ENCODE measurements at places on chromosomes 3 and 15.

- DNase-seq: no peak
These were observed 2.4 kb downstream of the NEDD4 start for GRCh38 chr15:55990998-55991397.

DNA sequence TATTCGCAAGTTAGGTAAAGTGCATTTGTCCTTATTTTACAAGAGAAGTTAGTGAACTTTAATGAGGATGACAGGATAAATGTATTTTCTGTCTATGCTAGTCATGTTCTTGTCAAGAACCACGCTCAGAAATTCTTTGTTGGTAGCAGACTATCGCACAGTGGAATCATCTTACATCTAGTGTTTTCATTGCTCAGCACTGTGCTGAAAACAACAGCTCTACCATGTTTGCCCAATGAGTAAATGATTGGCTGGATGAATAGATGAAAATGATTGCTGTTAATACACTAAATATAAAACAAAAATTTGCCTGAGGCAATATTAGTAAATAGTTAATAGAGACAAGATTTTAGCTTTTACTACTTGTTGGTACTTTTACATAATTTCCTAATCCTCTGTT lies 265.3 kb upstream of the GOLIM4 start:
- DNase-seq: no peak

GRCh38 chr3:183884097-183884426 lies 618 bp downstream of the PARL start:
- DNase-seq: no peak

DNA sequence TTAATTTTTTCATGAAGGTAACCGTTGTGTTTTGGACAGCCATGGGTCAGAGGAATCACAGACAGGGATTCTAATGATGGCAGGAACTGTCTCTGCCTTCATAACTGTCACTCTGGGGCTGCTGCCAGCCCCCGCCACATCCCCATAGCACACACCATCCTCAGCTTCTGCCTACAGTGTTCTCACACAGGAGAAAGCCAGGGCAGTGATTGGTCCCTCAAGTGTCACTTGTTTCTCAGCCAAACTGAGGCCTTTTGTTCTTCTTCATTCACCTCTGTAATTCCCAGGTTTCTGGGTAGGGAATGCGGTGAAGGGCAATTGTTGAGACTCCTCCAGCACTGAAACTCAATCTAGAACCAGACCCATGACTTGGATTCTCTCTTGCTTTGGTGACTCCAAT lies 65.4 kb upstream of the C3orf80 start:
- no peak for DNase-seq

DNA sequence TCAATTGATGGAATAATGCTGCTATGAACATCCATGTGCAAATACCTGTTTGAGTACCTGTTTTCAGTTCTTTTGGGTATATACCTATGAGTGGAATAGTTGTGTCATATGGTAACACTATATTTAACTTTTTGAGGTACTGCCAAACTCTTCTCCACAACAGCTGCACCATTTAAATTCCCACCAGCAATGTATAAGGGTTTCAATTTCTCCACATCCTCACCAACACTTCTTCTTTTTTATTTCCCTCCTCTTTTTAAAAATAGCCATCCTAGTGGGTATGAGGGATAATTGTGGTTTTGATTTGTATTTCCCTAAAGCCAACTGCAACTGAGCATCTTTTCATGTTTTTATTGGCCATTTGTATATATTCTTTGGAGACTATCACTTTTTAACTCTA lies 31.3 kb upstream of the ARHGEF3 start:
- DNase-seq: no peak

GRCh38 chr3:195204360-195205163 lies 66.4 kb downstream of the XXYLT1 start:
- DNase-seq: no peak

DNA sequence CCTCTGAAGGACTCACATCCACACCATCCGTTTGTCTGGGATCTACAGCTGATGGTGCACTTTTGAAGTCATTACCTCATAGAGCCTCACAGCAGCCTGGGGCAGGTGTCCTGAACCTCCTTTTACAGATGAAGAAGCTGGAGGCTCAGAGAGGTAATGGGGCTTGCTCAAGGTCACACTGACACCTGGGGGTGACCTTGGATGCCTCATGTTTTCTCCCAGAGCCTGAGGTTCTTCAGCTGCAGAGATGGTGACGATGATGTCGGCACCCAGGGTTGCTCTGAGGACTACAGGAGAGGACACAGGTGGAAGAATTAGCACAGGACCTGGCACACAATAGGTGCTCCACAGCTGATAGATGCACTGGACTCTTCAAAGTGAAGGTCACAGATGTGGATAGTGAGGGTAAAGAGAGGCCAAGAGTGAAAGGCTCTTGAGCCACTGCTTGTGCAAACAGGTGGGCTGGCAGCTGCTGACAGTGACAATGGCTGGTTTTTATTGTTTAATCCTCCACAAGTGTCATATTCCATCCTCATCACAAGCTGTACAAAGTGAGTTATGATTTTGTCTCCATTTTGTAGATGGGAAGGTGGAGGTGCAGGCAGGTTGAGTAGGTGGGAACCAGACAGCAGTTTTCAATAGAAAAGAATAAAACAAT lies 17.4 kb upstream of the ATP2B2 start:
- no peak for DNase-seq

GRCh38 chr3:66642019-66642418 lies 141.2 kb upstream of the LRIG1 start:
- DNase-seq: no peak

DNA sequence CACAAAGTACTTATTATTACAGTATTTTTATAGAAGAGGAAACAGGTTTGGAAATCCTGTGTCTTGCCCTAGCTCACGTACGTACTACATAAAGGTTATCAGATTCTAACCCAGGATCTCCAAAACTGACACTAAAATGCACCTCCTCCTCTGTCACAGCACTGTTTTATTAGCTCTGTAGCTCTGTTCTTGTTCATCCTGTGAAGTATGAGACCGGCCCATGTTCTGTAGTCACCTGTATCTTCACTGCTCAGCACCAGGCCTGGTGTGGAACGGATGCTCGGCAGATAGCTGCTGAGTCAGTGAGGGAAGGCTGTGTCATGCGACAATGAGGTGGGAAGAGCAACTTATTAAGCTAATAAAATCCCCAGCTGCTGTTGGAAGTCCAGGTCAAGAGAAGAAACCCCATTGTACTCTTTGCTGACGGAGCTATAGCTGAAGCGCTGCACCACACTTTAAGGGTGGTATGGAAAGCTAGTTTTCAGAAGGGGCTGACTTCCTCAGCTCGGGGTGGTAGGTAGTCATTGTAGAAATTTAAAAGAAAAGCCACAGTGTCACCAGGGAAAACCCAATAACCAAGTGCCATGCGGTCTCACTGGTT lies 22.8 kb downstream of the BCL2A1 start:
- DNase-seq: no peak
